Right forelimb (tissue), 1 donor: ENCODE measurements at places on chromosomes 5 and 9.

DNA sequence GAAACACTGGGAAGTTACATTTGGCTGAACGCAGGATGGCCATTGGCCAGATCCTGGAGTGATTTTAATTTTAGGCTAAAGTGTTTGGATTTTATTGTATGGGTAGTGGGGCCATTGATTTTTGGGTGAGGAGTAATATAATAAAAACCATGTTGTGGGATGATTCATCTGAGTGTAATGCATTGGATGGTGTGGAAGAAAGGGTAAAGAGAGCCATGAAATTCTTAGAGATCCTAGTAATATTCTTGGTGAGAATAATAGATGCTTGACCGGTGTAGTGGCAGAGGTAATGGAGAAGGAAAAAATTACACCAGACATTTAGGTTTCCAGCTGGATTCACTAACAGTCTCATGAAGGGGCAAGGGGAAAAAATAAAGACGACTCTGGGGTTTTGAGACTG lies 158.1 kb downstream of the NPR3 start:
- no peak for DNase-seq

GRCh38 chr5:98605426-98605825 lies 168.0 kb upstream of the RGMB start:
- no peak for DNase-seq

DNA sequence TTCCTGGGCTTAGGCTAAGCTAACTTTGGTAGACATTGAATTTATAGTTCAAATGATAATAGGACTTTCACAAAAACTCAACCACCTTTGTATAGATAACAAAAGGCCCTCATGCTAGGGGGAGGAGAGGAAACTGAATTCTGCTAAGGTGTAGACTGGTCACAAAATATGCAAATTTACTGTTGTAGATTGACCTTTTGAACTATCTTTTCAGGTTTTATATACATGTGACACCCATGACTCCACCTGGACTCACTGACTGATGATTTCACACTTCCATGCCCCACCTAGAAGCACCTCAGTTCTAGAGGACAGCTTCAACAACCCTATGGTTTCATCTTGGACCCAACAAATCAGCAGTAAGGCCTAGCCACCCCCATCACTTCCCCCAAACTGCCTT lies 165.7 kb downstream of the CEMIP2 start:
- no peak for DNase-seq

- no peak for DNase-seq
These were observed 747.3 kb upstream of the C9orf72 start for GRCh38 chr9:28320616-28321015.

- no peak for DNase-seq
These were observed 205.6 kb upstream of the CLINT1 start for GRCh38 chr5:158064334-158065123.

DNA sequence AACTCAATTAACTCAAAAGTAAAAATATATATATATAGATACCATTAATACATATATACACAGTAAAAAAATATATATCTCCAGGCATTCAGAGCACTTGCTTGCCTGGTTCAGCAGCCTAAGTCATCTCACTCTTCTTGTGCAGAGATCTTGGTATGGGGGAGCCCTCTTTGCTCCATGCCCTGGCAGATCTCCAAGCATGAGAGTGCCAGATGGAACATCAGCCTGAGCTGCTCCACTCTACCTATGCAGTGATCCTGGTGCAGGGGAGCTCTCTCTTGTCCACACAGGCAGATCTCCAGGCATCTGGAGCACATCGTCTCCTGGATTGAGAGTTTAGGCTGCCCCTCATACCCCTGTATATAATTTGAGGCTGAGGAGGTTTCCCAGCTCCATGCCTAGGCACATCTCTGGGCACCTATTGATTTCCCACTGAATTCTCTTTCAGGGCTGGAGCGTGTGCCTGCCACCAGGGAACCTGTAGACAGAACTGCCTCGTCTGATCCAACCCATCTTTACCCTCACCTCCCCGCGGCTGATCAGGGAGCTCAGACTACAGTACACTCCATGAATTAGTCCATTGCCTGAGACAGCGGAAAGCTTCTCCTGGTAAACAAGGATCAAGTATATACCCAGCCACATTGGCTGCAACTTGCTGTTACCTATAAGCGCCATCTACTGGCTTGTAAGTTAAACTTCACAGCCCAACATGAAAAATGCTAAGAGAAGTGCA lies 342.4 kb upstream of the GRIA1 start:
- DNase-seq, result no peak

GRCh38 chr9:121861501-121862180 lies 210.2 kb downstream of the DAB2IP start:
- no peak for DNase-seq

GRCh38 chr9:124280176-124280691 lies 22.5 kb downstream of the NEK6 start:
- peak; percentile 82 for DNase-seq

DNA sequence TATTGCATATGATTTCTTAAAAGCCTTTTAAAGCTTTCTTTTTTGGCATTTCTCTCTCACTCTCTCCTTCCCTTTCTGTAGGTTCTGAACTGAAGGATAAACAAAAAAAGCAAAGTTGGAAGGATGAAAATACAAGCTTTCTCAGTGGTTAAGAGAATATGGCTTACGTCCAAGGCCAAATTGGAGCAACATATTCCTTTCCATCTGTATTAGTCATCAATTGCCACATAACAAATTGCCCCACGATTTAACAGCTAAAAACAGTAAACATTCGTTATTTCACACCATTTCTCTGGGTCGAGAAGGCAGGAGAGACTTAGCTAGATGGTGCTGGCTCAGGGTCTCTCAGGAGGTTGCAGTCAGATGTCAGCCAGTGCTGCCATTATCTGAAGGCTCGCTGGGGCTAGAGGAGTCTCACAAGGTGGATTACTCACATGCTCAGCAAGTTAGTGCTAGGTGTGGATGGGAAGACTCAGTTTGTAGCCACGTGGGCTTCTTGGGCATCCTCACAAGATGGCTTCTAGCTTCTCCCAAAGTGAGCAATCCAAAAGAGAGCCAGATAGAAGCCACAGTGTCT lies 2.0 kb upstream of the ROR2 start:
- DNase-seq, result no peak

GRCh38 chr5:72036951-72037350 lies 70.3 kb upstream of the MAP1B start:
- no peak for DNase-seq

DNA sequence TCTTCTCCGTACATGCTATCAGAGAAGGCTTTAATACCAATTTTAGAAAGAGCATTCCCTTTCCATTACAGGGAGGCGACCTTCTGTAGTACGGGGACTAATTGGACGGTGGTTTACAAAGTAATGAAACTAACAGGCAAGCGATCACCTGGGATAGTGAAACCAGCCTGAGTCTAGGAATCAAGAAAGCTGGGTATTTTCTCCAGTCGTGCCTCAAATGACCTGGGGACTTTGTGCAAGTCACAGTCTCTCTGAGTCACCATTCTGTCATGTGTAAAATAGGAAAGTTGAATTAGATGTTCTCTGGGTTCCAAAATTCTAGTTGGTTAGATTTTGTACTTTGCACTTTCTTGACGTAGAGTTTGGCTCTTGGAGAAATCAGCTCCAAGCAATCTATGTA lies 22.7 kb upstream of the SSBP2 start:
- no peak for DNase-seq

DNA sequence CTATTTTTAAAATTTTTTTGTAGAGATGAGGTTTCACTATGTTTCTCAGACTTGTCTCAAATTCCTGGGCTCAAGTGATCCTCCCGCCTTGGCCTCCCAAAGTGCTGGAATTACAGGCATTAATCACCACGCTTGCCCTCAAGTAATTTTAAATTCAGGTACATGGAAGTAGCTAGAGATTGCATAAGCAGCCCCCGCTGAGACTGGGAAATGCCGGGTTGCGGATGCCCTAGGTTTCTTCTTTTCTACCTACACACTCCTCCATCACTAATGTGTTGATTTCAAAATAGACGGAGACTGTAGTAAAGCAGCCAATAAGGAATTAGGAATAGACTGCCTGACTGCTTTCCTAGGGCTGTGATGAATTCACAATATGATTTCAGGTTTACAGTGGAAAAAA lies 202.4 kb downstream of the FANCC start:
- DNase-seq, result no peak

DNA sequence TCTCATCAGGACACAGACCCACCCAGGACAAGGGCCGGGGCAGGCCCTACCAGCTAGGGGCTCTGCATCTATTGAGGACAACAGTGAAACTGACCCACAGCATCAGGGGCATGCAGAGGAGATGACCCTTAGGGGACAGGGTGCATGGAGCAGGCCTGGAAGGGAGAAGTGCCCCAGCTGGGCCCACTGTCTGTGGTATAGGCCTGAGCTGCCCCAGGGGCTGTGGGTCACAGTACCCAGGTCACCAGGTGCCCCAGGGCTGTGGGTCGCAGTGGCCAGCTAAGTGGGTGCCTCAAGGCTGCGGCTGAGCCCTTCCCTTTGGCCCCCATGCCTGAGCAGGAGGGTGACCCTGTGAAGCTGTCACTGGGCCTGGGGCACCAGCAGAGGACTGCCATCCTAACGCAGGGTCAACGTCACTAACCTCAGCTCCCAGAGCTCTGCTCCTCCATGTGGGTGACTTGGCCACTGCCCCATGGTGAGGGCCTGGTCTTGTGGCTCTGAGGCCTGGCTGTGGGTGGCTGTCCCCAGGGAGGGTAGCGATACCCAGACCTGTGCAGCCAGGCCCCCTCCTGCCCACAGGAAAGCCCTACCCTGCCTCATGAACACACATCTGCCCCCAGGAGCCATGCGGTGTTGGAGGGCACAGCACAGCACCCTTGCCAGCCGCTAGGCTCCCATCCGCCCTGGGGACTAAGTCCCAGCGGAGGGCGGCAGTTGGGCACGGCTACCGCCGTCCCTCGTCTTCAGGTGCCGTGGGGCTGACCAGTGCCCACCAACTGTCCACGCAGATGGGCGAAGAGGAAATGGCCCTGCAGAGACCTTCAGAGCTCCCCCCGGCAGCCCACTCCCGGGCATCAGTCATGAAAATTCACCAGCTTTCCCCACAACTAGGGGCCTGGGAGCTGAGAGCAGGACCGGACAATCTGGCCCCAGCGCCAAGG lies 4.9 kb downstream of the EDF1 start:
- DNase-seq, result peak; percentile 39
